ENCODE measurements at places on chromosomes 4 and X. TPM values are rescaled to one million over a fixed set of nuclear protein-coding genes. Genes with fewer than 3 reads are reported as not detected.

The AMBN gene
- total RNA-seq: not detected

The CLCN5 gene
- total RNA-seq: 13.5 TPM

The MXRA5 gene
- 4.7 TPM for total RNA-seq

- DNase-seq: no peak
Measured at GRCh38 chrX:66005830-66006449, 33.9 kb downstream of the VSIG4 start.

DNA sequence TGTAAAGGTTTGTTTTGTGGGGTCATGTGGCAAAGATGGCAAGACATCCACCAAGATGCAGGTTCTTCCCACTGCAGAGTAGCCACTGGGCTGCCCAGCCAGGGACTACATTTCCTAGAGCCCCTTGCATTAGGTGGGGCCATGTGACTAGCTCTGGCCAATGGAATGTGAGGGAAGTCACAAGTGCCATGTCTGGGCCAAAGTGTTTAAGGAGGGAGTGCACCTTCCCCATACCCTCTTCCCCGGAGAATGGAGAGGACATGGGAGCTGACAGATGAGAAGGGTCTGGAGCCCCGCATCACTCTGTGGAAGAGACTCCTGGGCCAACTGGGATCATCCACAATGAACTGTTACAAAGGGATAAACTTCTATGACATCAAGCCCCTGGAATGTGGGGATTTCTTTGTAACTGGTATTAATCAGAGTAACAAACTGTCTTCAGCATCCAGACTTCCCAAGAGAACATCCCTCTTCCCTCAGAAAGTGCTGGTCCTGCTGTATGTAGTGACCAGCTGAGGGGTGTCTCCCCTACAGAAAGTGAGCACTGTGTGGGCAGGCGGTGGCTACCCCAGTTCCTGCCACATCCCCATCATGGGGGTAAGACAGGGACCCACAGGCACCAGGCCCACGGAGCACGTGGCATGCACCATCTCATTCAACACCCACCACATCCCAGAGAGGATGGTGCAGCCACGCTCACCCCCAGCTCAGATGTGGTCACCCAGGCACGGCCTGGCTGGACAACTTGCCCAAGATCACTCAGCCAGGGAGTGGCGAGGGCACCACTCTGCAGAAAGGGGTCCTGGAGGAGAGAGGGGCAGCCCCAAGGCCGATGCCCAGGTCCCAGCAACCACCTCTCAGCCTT, 10.9 kb downstream of the PPP2R2C start:
- DNase-seq: no peak

Measured in fibroblast of the aortic adventitia (primary cell).